WTC11 (cell line): ENCODE measurements at places on chromosomes 7 and 10.

DNA sequence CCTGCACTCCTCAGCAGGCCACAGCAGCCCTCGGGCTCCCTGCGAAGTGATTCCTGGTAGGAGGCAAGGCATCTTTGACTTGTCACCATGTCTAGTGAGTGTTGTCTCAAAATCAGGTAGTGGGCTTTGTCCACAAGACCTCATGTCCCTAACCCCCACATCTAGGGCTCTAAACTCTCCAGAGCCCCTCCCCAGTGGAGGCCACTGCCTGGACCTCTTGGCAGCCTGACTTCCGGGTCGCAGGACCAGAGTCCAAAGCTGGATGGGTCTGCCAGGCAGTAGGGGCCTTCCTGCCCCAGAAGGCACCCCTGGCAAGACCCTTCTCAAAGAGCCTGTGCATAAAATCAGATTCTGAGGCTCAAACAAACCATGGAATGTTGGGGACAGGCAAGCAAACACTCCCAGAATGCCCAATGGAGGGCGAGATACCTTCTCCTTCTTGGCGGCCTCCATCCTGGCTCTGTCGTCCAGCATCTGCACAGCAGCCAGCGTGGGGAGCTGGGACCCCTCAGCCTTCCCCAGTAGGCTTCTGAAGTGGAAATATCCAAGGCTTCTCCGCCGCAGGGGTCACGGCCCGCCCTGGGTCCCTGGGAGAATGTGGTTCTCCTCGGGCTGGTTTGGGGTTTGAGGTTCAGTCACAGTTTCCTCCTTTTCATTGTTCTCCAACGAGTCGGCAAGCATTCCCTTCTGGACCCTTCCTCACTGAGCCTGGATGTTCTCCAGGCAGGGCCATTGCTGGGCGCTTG, 586 bp downstream of the GCK start:
- H3K27ac ChIP-seq: peak overlapping the region; percentile 53; the same call in 1 of the 2 replicates
- DNase-seq: no peak
- H3K4me1 ChIP-seq: peaks cover 5% of the 10 kb centered on the region
- H3K27me3 ChIP-seq: no peaks in the 10 kb centered on the region; the same call in 1 of the 2 replicates
- no peaks in the 10 kb centered on the region for H3K36me3 ChIP-seq
- no peak overlapping the region for H3K4me3 ChIP-seq

DNA sequence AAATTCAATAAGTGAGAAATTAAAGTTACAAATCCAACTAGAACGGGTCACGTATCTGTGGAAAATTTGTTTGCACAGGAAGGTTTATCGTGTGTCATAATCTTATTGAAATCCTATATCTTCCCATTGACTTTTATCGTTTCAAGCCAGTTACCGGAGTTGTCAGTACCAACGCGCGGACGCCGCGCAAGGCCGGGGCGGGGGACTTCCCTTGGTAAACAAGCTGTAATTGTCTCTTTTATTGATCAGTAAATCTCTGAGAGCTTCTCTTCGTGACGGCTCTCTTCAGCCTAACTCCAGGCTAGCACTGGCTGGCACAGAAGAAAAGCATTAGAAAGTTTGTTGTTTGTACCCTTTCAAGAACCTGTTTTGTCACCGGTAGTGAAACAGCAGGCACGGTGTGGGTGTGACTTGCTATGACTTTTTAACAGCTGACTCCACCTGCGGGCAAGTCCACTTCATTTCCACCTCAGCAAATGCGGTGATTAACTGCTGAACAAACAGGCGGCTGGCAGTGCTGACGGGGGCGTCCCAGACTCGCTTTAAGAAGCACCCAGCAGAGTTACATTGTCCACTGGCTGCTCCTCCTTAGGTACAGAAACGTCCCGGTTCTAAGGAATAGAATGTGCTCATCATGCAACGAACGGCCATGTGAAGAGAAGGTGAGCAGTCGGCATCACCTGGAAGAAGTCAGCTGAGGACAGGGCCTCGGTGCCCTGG, 215.8 kb downstream of the MAD1L1 start:
- no peak overlapping the region for H3K4me3 ChIP-seq
- H3K27me3 ChIP-seq: no peaks in the 10 kb centered on the region
- peaks cover 4% of the 10 kb centered on the region for H3K4me1 ChIP-seq
- 0 out of 2 replicates have a peak overlapping the region, but pooled peaks have one; percentile 49 for H3K27ac ChIP-seq
- DNase-seq: peak; percentile 9
- no peaks in the 10 kb centered on the region for H3K36me3 ChIP-seq

DNA sequence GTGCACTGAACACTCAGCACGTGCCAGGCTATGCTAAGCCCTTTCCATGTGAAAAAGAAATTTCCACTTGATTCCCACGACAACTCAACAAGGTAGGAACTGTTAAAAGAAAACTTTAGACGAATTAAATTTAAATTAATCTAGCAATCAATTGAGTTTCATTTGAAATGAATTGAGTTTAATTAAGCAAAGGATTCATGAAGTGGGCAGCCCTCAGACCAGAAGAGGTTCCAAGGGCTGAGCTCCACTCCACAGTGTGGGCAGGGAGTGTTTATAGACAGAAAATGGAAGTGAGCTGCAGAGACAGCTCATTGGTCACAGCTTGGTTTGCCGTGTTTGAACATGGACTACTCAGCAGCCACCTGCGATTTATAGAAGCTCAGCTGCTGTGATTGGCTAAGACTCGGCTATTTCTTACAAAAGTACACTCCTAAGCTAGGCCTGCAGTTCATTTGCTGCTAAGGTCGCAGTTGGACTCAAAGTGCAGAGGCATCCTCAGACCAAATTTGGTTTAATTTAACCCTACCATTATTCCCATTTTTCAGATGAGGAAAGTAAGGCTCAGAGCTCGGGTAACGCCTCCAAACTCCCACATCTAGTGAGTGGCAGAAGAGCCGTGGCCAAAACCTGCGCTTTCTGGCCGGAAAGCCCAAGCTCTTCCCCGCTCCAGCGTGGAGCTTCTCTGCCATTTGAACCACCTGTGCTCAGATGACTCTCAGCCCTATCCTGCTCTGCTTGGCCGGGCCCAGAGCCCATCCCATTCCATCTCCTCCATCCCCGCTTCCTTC, 24.9 kb downstream of the CALML3 start:
- no peaks in the 10 kb centered on the region for H3K27me3 ChIP-seq
- no peak overlapping the region for H3K27ac ChIP-seq
- no peaks in the 10 kb centered on the region for H3K4me1 ChIP-seq

GRCh38 chr10:47347303-47347675, 874 bp upstream of the RBP3 start:
- H3K27me3 ChIP-seq: no peaks in the 10 kb centered on the region
- H3K4me1 ChIP-seq: peaks cover 18% of the 10 kb centered on the region
- no peak overlapping the region for H3K4me3 ChIP-seq

DNA sequence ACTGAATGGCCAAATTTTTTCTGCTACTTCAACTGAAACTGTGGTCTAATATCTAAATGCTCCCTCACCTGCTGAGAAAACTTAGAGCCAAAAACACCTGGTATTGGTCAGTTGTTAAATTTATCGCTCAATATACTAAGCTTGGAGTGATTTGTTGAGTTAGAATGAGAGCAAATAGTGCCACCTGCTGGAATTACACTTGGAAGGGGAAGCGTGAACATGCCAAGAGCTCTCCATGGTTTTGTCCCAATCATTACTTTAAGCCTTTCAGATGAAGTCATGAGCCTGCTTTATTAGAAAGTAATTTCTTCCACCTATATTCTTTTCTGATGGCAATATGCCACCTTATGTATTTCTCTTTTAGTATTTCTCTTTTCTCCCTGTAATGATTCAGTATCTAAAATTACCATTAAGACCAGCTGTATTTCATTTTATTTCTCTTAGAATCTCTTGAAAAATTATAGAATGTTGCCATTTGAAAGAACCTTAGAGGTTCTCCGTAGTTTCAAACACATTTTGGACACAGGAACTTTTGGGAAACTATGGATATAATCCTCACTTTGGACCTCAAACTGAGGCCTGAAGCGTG, 447.8 kb upstream of the C7orf33 start:
- H3K27me3 ChIP-seq: no peaks in the 10 kb centered on the region; the same call in 1 of the 2 replicates
- H3K36me3 ChIP-seq: peaks cover 13% of the 10 kb centered on the region
- DNase-seq: no peak
- peaks cover 6% of the 10 kb centered on the region for H3K4me1 ChIP-seq
- no peak overlapping the region for H3K27ac ChIP-seq
- H3K4me3 ChIP-seq: no peak overlapping the region

DNA sequence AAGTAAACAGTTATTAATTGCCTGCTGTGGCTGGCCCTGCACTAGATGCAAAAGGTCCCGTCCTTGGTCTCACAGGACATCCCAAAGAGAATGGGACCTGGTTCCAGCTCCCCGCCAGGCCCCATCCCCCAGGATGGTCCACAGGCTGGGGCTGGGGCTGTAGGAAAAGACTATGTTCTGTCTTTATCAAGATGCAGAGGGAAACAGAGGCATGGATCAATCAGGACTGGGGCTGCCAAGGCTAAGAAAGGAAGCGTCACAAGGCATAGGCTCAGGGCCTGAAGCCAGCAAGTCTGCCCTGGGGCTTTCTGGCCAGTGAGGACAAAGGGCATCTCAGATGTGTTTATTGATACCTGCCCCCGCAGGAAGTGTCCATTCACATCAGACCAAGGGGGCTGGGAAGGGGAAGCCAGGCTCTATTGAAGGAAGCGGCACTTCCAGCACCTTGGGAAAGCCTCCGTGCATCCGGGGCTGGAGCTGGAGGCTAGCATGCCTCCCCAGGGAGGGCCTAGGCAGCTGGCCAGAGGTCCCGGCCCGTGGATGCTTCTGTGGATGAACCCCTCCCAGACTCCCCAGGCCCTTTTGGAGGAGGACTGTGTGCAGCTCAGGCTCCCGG, 5.8 kb downstream of the VSIR start:
- no peak for DNase-seq
- H3K4me1 ChIP-seq: peaks cover 4% of the 10 kb centered on the region
- H3K4me3 ChIP-seq: no peak overlapping the region
- H3K27me3 ChIP-seq: peaks cover 10% of the 10 kb centered on the region

DNA sequence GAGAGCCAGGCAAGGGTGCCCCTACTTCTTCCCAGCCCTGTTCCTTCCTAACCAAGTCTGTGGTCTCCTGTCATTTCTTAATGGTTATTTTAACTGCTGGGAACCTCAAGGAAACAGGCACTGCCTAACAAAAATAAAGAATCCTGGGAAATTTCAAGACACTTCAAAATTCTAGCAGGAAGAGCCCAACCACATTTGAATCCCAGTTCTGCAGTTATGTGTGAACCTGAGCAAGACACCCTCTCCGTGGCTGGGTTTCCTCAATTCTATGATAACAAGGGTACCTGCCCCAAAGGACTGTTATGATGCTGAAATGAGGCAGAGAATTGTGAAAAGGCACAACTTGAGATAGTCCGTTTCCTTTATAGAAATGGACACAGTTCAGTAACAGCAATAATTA, 36.2 kb upstream of the DUSP5 start:
- H3K27me3 ChIP-seq: no peaks in the 10 kb centered on the region; the same call in none of the 2 replicates
- no peak for DNase-seq
- H3K36me3 ChIP-seq: no peaks in the 10 kb centered on the region
- H3K4me1 ChIP-seq: peaks cover 16% of the 10 kb centered on the region

DNA sequence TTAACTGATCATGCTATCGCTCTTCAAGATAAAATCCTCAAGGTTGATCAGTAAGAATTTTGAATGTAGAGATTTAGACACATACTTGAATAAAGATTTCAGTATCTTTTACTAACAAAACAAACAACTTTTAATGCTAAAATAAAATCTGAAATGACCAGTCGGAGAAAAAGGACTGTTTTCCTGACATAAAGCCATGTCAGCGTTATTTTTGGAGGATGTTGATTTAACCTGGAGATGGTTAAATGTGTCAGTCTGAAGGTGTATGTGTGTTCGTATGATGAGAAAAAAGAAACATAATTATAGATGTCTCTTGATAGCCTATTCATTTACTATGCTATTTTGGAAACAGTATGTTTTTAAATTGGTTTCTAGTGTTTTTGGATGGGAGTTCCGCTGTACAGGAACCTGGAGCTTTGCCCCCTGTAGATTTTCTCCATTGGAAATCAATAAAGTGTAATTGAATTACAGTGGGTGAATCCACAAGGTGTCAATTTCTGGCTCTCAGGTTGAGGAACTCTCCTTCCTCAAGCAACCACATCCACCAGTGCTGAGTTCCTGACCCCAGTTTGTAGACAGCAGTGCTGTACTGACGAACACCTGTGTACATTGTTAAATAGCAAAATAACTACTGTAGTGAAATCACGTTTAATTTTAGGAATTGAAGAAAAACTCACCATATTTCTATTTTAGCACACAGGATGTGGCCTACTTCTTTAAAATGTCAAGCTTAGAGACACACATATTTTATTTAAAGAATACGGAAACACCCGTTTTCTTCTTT, 670.1 kb downstream of the MAGI2 start:
- peaks cover 36% of the 10 kb centered on the region for H3K4me1 ChIP-seq
- no peaks in the 10 kb centered on the region; the same call in 1 of the 2 replicates for H3K27me3 ChIP-seq
- H3K4me3 ChIP-seq: no peak overlapping the region
- DNase-seq: no peak

DNA sequence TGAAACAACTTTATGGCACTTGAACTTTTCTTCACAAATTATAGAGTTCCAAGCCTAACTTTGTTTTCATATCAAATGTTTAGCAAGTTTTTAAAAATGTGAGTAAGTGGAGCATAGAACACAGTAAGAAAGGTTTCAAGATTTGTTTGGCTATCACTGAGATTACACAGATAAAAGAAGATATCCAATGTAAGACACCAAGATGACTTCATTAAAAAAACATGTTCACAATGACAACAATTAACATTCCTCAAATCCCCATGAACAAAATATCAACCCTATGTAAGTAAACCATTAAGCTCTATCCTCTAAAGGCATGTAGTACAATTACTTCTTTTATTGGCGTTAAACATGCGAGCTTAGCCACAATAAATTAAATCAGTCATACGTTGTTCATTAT, 129.7 kb downstream of the RELN start:
- no peaks in the 10 kb centered on the region for H3K36me3 ChIP-seq
- peaks cover 20% of the 10 kb centered on the region for H3K4me1 ChIP-seq
- H3K27ac ChIP-seq: no peak overlapping the region
- H3K27me3 ChIP-seq: no peaks in the 10 kb centered on the region
- no peak overlapping the region for H3K4me3 ChIP-seq

- no peak overlapping the region for H3K27ac ChIP-seq
- no peaks in the 10 kb centered on the region for H3K27me3 ChIP-seq
- no peak overlapping the region for H3K4me3 ChIP-seq
Measured at GRCh38 chr7:158134824-158135223, 452.8 kb downstream of the PTPRN2 start.

DNA sequence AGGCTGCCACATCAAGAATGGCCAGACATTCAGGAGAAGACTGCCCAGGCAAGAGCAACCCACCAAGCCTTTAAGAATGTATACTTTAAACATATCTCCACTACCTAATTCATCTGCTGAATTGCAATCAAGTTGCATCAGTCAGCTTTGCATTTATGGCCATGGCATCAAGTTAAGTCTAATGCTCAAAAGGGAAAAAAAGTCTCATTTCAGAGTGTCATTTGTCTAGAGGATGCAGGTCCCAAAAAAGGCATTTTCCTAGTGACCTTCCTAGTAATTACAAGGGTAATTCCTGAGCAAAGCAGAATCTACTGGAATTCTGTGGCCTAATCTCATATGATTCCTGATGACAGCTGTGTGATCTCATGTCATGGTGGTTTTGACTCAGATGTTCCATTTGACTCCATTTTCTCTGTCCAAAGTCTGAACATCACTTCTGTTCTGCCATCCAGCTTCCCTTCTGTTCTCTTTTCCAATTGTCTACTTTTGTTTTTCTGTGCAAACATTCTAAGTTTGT, 7.3 kb upstream of the CABCOCO1 start:
- H3K4me3 ChIP-seq: no peak overlapping the region
- H3K36me3 ChIP-seq: no peaks in the 10 kb centered on the region
- H3K27ac ChIP-seq: no peak overlapping the region
- DNase-seq: no peak

GRCh38 chr7:135467207-135467711, 42.6 kb downstream of the CNOT4 start:
- no peaks in the 10 kb centered on the region for H3K27me3 ChIP-seq
- peaks cover 7% of the 10 kb centered on the region; the same call in 1 of the 2 replicates for H3K4me1 ChIP-seq
- no peak overlapping the region for H3K27ac ChIP-seq
- DNase-seq: no peak
- H3K4me3 ChIP-seq: no peak overlapping the region
- no peaks in the 10 kb centered on the region for H3K36me3 ChIP-seq
